Hematopoietic multipotent progenitor cell treated with erythropoietin and hydrocortisone succinate and interleukin-3 and kit ligand, for 4 days (in vitro differentiated cells): ENCODE measurements at places on chromosomes 7 and 10.

DNA sequence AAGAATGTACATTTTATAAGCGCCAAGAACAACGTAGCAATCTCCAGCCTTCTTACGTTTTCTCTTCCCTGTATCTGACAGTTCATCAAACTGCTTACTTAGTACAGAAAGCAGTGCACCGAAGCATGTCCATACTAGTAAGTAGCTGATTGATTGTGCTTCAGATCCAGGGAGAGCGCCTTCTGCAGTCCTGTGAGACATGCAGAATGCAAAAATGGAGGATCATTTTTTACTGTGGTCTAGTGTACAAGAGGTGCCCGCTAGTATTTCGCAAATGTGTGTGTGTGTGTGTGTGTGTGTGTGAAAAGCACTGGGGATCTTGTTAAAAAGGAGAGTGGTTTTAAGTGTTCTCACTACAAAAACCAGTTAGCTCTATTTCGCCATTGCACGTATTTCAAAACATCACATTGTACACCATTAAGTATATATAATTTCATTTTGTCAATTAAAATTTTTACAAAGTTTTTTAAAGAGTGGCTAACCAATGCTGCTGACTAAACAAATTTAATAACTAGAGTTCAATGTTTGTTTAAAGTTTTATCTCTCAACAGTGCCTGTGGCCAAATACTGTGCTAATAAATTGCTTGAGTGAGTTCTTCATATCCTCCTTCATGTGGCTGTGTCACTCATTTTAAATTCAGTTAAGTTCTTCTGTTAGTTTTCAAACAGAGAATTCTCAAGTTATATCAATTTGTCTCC, 99.6 kb downstream of the ZMYND11 start:
- DNase-seq: peak; percentile 22

DNA sequence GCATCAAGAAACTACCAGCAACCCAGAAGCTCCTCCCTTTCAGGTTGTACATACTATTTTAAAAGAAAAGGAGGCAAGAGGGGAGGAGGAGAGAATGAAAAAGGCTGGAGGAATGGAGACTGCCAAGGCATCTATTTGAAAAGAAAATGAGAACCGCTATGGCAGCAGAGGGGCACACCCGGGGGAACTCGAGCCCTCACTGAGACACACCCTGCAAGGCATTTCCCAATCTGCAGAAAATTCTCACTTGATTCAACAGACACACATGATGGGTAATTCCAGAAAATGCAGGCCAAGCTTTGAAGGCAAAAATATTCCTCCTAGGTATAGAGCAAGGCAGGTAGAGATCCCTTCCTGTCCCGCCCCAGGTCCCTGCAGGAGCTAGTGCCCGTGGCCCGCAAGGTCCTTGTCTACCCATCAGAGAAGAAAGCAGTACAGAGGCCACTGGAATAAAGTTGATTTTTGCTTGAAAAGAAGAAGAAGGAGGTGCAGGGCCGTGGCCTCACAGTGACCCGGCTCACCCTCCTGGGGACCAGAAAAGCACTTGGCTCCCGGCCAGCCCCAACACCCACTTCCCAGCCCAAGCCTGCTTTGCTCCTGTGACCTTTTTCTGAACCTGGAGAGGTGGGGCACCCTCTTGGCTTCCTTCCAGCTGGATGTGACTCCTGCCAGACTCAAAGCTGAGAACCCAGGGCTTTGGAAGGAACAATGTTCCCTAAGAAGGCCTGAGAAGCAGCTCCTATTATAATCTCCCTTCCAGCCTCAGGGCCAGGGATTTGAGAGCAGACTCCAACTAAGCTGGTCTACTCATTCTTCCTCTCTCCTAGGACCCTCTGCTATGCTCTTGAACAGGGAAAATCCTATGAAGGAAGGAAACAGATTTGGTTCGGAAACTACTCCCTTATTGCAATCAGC, 6.2 kb upstream of the PIK3CG start:
- DNase-seq: peak; percentile 54

GRCh38 chr7:33793616-33794015, 111.7 kb upstream of the BMPER start:
- no peak for DNase-seq

- DNase-seq: no peak
Measured at GRCh38 chr10:131126321-131127137, 185.0 kb downstream of the TCERG1L start.

- no peak for DNase-seq
Measured at GRCh38 chr10:120327675-120328074, 129.4 kb upstream of the PLPP4 start.

- DNase-seq: no peak
Measured at GRCh38 chr7:91750091-91750490, 130.4 kb downstream of the MTERF1 start.

DNA sequence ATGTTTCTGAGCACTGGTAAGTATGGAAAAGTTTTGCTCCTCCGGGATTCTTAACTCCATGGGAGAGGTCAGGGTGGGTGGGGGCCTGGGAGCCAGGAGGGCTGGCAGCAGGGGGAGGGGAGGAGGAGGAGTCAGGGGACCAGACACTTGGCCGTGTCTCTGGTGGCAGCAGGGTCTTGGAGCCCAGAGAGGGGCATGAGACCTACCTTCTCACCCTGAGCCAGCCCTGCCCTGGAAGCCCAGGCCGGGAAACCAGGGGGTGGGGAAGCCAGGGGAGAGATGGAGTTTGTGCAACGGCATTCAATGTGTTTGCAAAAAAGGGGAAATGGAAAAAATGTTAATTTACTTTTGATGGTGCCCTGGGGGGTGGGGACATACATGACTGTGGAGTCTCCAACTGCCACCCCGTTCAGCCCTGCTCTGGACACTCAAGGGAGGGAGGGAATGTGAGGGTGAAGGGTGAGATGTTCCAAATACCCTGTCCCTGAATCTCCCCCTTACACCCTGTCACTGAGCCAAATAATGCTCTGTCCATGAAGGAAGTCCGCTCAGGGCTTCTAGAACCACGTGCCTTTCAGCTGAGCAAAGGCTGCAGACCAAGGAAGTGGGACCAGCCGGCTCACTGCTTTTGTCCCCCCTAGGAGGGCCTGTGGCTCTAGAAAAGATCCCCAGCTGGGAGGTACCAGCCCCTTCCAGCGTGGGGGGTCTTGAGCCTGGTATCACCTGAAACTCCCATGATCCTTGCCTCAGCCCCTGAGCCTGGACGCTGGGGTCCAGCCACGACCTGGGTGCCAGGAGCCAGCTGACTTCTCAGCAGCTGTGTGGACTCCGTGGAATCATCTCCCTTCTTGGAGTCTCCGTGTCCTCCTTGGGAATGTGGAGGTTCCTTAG, 48.3 kb downstream of the TMEM270 start:
- peak; percentile 86 for DNase-seq

GRCh38 chr7:156499247-156499881, 141.2 kb upstream of the RNF32 start:
- no peak for DNase-seq
